ENCODE measurements at places on chromosomes 1 and 21.

DNA sequence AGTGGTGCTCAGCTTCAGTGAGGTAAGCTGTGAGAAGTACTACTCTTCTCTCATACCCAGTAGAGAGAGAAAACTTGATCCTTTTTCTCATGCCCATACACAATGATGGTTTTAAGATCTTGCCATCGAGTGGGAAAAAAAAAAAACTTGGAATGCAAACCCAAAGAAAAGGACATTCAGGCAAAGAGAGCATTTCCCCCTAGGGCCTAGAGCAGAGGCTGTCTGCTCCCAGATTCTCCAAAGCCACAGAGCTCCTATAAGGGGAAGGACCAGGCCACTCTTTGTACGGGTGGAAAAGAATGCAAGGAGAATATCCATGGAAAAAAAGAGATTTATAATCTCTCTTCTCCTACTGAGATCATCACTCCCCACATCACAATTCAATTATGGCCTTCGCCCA lies 34.9 kb downstream of the MROH9 start:
- no peak for DNase-seq

- DNase-seq: no peak
Measured at GRCh38 chr1:37697090-37697489, 4.8 kb downstream of the CDCA8 start.

GRCh38 chr1:201756406-201756805 lies 72.6 kb upstream of the IPO9 start:
- no peak for DNase-seq

GRCh38 chr1:42931108-42931539 lies 27.5 kb downstream of the SLC2A1 start:
- no peak for DNase-seq

- DNase-seq: no peak
Measured at GRCh38 chr1:159187647-159188374, 16.4 kb downstream of the CADM3 start.

DNA sequence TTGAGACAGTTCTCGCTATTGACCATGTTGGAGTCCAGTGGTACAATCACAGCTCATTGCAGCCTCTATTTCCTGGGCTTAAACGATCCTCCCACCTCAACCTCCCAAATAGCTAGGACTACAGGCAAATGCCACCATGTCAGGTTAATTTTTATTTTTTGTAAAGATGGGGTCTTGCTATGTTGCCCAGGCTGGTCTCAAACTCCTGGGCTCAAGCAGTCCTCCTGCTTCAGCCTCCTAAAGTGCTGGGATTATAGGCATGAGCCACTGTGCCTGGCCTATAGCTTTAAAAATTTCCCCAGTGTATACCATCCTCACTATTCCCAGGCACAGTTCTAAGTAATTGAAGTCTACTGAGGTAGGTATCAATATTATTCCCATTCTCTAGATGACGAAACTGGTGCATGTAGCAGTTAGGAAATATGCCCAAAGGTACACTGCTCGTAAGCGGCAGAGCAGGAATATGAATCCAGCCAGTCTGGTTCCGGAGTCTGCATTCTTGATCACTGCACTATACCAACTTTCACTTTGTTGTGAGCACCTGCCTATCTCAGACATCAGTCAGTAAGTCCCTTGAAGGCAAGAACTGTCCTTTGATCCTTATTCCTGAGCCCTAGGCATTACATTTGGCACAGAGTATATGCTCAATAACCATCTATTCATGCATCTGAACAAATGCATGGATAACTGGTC lies 11.5 kb upstream of the SRP9 start:
- DNase-seq: no peak

GRCh38 chr1:6329851-6330250 lies 63.7 kb downstream of the ACOT7 start:
- no peak for DNase-seq

GRCh38 chr1:67748630-67749029 lies 63.6 kb downstream of the GADD45A start:
- DNase-seq: no peak

DNA sequence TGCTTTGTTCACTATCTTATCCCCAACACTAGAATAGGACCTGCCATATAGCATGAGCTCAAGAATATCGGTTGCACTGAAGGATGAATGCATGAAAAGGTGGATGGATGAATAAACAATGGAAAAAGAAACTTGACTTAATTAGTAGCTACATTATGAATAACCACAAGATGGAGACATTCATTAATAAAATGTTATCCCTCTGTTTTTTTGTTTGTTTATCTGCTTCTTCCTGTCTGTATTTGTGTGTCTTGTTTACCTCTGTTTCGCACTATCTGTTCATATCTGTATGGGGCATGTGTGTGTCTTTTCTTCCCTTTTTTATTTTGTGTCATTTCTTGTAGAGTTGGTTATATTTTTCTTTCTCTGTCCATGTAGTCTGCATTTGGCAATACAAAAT lies 1.1 kb upstream of the OR14I1 start:
- no peak for DNase-seq

GRCh38 chr1:113963281-113963906 lies 15.9 kb upstream of the OLFML3 start:
- DNase-seq: no peak

GRCh38 chr1:179217943-179218507 lies 11.5 kb downstream of the ABL2 start:
- DNase-seq: no peak

DNA sequence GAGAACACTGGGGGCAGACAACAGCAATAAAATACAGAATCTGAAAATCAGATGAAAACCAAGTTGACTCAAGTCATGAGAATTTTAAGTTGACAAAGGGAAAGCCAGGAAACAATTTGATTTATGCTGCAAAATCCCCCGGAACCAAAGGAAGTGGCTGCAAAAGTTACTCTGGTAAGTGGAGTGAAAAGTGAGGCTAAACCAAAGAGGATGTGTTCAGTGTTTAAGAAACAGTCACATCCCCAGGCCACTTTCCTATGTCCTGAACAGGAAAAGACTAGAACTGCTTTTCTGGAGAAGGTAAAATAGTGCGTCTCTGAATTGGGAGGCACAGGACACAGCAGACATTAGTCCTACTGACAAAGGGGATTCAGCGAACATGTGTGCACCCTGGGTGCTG lies 5.9 kb downstream of the TARBP1 start:
- DNase-seq: no peak
